ENCODE measurements at places on chromosomes 13 and 19.

GRCh38 chr13:90591927-90592268 is 755.6 kb upstream of the MIR17HG start:
- no peak for DNase-seq

- no peak for DNase-seq
Measured at GRCh38 chr19:19342086-19343015, 21.7 kb downstream of the MAU2 start.

GRCh38 chr19:1389033-1389940 is 5.6 kb downstream of the NDUFS7 start:
- no peak for DNase-seq

GRCh38 chr19:16463991-16464575 is 7.7 kb downstream of the EPS15L1 start:
- no peak for DNase-seq

DNA sequence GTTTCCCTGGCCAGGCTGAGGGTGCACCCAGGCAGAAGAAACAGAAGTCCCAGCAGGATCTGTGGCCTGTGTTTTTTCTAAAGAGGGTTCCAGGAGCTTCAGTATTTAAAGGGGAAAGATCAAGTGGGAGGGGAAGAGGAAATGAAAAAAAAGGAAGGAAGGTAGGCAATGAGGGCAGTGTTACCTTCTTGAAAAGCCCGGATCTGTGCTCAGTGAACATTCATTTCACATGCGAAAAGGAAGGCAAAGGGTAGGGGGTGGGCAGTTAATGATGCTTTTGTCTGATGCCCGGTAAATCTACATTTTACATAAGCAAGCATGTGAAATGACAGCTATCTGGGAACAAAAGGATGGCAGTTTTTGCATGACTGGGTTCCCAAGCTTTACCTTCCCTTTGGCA is 326.2 kb downstream of the UQCRFS1 start:
- DNase-seq, result no peak

GRCh38 chr19:30802424-30803013 is 430.3 kb downstream of the ZNF536 start:
- no peak for DNase-seq

DNA sequence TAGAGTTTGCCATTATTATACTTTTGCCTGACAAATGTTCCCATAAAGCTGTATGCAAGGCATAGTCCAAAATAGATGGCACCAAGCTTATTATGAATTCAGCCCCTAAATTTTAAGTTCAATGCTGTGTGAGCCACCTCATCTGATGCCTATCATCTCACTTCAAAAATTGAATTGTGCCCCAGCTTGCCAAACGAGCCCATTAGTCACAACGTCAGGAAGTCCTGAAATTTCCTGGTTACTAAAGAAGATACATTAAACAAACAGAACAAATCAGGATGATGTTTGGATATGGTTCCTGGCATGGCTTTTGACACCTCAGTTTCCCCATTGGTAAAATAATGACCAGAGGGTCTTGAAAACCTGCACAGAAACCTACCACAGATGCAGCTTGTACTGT is 147.5 kb upstream of the SOX21 start:
- no peak for DNase-seq

- no peak for DNase-seq
Measured at GRCh38 chr19:2212861-2213711, 23.0 kb downstream of the PLEKHJ1 start.

- DNase-seq, result peak; percentile 92
Measured at GRCh38 chr19:17579661-17580244, 24.3 kb downstream of the COLGALT1 start.

DNA sequence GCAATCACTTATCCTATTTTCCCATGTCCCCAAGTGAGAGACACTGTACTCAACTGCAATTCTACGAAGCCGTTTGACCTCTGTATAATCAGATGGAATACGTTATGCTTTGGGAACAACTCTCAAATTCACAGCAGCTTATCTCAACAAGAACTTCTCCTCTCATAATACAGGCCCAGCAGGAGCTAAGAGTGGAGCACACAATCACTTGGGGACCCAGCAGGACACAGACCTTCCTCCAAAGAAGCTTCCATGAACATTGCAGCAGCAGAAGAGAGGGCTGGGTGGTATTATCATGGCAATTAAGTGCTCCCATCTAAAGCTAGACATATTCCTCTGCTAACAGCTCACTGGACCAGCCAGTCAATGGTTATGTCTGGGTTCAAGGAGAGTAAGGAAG is 428.3 kb upstream of the MIR17HG start:
- no peak for DNase-seq

- no peak for DNase-seq
Measured at GRCh38 chr13:106835477-106835876, 267.5 kb upstream of the ARGLU1 start.

Data from RWPE2 (cell line).